Activated naive CD4-positive, alpha-beta T cell treated with anti-CD3 and anti-CD28 coated beads for 36 hours (primary cell): ENCODE measurements at places on chromosomes 16 and 17. TPM values are rescaled to one million over a fixed set of nuclear protein-coding genes. Genes with fewer than 3 reads are reported as not detected.

DNA sequence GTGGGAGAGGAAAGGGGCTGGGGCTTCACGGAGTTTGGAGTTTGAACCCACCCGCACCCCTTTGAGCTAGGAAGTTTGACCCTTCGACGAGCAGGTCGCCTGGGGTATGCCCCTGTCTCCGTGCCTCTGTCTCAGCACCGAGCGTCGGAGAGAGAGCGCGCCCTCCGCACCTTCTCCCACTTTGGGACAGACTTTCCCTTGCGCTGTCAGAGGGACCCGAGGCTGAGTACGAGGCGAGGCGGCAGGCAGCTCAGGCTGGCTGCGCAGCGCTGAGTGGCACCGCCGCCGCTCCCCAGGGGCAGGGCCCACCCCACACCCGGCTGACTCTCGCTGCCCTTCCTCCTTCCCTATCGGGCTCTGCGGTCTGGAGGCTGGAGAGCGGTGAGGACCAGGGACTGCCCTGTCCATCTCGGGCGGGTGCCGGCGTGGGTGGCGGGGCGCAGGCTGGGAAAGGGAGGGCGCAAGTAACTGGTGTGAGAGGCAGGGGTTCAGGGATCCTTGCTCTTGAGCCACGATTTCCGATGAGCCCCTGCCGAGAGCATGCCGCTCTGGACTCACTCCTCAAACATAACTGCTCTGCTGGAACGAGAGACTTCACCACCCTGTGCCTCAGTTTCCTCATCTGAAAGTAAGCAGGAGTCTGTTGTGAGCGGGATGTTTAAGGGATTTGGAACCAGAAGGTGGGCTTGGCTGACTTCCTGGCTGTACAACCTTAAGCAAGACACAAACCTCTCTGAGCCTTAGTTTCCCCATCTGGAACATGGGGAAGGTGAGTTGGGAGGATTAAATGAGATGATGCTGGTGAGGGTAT lies 981 bp downstream of the BEAN1 start:
- peaks cover 58% of the 10 kb centered on the region for H3K27me3 ChIP-seq
- H3K4me1 ChIP-seq = peaks cover 4% of the 10 kb centered on the region
- H3K36me3 ChIP-seq = no peaks in the 10 kb centered on the region
- peak overlapping the region; percentile 14 for H3K4me3 ChIP-seq
- H3K27ac ChIP-seq = no peak overlapping the region
- DNase-seq = no peak

GRCh38 chr16:14056970-14057369 lies 14.1 kb upstream of the MRTFB start:
- H3K27ac ChIP-seq = no peak overlapping the region
- no peak overlapping the region for H3K4me3 ChIP-seq
- no peaks in the 10 kb centered on the region for H3K4me1 ChIP-seq
- H3K27me3 ChIP-seq = no peaks in the 10 kb centered on the region
- DNase-seq = no peak

- DNase-seq = no peak
- peaks cover 14% of the 10 kb centered on the region for H3K4me1 ChIP-seq
- no peak overlapping the region for H3K27ac ChIP-seq
- peaks cover 21% of the 10 kb centered on the region for H3K27me3 ChIP-seq
Observed at GRCh38 chr17:40663252-40663651, 1.7 kb downstream of the KRT222 start.

GRCh38 chr16:14672403-14672971 lies 21.6 kb downstream of the PLA2G10 start:
- no peaks in the 10 kb centered on the region for H3K27me3 ChIP-seq
- H3K27ac ChIP-seq = no peak overlapping the region
- peaks cover 11% of the 10 kb centered on the region for H3K36me3 ChIP-seq
- no peak for DNase-seq

- no peak overlapping the region for H3K4me3 ChIP-seq
- peaks cover 1% of the 10 kb centered on the region for H3K36me3 ChIP-seq
- peaks cover 43% of the 10 kb centered on the region for H3K4me1 ChIP-seq
- H3K27ac ChIP-seq = no peak overlapping the region
- no peaks in the 10 kb centered on the region for H3K27me3 ChIP-seq
Observed at GRCh38 chr16:81551151-81551808, 106.7 kb downstream of the CMIP start.

DNA sequence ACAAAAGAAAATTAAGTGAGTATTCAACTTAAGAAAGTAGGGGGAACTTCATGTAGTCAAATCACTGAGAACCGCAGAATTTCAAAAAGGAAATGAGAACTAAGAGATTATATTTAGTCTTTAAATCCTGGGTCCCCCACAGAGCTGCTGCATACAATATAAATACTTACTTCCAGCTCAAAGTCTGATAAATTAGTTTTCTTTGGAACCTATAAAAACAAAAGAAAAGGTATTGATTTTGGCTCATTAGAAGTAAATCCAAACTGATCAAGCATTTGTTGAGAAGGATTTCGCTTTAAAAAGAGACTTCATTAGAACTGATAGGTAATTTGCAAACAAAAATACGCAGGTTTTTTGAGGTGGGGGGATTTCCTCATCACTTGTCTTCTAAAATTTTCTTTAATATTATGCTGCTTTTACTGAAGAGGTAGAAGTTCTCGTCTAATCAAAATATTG lies 21.9 kb downstream of the PARN start:
- no peak for DNase-seq
- no peak overlapping the region for H3K4me3 ChIP-seq
- H3K27me3 ChIP-seq = no peaks in the 10 kb centered on the region
- no peaks in the 10 kb centered on the region for H3K4me1 ChIP-seq

The MMP28 gene
- total RNA-seq = 0.35 TPM

The TMEM106A gene
- total RNA-seq = 5.8 TPM

The UTS2R gene
- not detected for total RNA-seq

The SLC9A5 gene
- total RNA-seq = 5.2 TPM

The CCL17 gene
- not detected for total RNA-seq
